Stimulated activated CD8-positive, alpha-beta memory T cell treated with anti-CD3 and anti-CD28 coated beads, Interleukin-7, amount 100 ng/mL, for 1 hour (primary cell): ENCODE measurements at places on chromosomes 2 and 18.

DNA sequence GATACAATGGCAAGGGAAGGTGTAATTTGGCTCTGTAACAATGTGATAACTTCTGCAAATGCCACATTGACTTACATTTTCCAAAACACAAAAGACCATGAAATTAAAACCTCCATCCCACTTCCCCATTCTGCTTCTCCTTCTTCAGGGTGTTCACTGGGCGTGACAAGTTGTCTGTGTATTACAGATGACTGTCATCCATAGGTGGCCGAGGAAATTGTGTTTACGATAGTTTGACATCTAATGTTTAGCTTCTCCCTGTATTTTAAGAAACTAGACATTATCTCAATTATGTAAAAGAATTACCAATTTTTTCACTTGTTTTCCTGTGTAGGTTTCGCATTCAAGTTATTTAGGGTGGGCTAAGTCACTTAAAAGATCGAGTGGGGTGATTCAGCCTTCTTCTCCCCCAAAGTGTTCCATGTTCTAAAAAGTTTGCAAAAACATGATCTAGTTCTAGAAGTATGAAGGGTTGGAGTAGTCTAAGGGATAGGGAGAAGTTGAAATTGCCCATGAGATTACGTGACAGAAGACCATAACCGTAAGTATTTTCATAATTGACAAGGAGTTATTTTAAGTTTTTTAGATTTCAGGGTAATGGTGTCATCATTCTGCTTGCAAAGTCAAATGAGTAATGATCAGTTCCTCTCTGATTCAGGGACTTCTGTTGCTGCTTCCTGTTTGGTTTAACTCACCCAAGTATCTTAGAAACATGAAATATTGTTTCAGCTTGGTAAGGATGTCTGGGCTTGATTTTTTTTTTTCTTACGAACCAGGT, 25.2 kb upstream of the CYTIP start:
- DNase-seq, result no peak

GRCh38 chr2:178230396-178230795, 36.1 kb downstream of the OSBPL6 start:
- no peak for DNase-seq

DNA sequence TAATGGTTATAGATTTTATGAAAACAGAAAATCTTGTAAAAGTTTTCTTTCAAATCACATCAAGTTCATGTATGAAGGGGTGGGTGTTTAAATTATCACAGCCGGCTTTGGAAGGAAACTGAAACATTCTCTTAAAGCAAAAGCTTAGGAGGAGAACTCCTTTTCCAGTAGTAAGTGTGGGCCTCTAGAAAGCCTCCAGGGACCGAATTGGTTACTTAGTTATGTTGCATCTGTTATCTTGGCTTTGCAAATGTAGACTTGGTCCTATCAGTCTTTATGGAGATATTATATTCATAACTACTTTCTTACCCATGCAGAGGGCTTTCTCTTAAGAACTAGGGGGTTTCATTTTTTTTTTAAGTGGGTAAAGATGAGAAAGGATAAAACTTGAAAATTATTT, 7.4 kb downstream of the NAB1 start:
- no peak for DNase-seq

DNA sequence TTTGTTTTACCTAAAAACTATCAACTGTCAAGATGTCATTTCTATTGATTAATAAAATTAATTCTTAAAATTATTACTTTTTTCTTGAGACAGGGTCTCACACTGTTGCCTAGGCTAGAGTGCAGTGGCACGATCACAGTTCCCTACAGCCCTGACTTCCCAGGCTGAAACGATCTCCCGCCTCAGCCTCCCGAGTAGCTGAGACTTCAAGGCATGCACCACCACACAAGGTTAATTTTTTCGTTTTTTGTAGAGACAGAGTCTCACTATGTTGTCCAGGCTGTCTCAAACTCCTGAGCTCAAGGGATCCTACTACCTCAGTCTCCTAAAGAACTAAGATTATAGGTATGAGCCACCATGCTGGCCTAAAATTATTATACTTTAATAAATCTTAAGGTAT, 18.7 kb downstream of the HNRNPLL start:
- no peak for DNase-seq

- DNase-seq, result no peak
Measured at GRCh38 chr2:148110184-148110583, 89.3 kb downstream of the MBD5 start.

GRCh38 chr2:26535663-26536275, 57.8 kb upstream of the OTOF start:
- DNase-seq, result no peak

GRCh38 chr2:60861736-60862135, 19.6 kb upstream of the REL start:
- no peak for DNase-seq

- no peak for DNase-seq
Measured at GRCh38 chr2:30217644-30218337, 13.5 kb upstream of the LBH start.

DNA sequence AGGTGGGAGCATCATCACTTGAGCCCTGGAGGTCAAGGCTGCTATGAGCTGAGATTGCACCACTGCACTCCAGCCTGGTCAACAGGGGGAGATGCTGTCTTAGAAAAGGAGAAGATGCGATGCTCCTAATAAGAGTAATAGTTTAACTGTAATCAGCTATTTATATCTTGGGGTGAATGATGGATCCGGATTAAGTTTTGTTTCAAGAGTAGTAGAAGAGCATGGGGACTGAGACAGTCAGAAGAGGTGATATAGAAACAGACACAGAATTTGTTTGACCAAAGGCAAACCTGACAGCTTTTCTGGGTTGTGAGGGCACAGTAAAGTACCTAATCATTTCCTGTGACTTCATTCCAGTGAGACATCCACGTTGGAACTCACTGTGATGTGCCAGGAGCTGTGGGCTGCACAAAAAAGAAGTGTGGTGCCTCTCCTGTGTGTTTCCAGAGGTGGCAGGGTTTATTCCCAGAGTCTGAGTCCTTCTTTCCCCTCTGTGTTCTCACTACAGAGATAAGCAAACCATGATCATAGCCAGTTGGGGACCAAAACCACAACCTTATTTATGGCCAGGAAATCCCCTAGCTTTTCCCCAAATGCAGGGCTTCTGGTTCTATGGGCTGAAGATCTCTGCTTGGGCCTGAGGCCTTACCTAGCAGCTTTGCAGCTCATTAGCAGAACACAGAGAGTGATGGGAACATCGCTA, 113.7 kb downstream of the XRCC5 start:
- DNase-seq, result no peak

DNA sequence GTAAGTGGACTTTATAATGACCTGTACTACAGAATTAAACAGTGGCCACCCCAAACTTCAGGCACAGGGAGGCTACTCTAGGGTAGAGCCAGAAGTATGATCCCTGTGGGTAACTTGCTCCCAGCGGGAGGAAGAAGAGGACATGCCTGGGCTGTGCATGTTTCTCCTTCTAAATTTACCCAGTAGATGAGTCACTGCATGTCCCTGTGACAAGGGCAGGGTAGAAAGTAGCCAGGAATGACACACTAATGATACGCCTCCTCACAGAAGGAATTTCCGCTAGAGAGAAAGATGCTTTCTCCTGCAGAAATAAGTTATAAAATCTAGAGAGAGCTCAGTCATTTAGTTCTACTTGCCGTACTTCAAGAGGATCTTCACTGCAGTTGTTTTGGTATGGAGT, 7.5 kb downstream of the ACYP2 start:
- no peak for DNase-seq

GRCh38 chr2:137173463-137173862, 408.1 kb downstream of the THSD7B start:
- DNase-seq, result no peak

- no peak for DNase-seq
Measured at GRCh38 chr18:78101091-78101490, 851.4 kb downstream of the GALR1 start.

- DNase-seq, result no peak
Measured at GRCh38 chr18:27213123-27213717, 28.1 kb upstream of the CHST9 start.

DNA sequence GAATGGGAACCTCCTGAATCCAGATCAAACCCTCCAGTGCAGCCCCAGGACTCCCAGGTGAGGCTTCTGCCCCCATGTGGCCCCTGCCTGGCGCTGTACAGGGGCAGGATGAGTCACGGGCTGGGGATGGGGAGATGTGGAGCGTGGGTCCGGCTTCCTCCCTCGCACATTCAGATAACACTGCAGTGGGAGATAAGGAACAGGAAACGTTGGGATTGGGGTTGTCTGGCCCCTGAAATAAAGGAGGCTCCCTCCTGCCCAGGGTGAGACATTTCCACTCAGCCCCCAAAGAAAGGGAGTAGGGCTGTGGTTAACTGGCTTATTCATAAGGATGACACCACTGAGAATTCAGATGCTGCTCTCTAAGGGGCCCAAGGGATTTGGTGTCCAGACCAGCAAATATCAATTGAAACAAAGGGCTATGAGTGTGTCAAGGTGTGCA, 30.7 kb downstream of the IGFBP5 start:
- DNase-seq, result no peak

DNA sequence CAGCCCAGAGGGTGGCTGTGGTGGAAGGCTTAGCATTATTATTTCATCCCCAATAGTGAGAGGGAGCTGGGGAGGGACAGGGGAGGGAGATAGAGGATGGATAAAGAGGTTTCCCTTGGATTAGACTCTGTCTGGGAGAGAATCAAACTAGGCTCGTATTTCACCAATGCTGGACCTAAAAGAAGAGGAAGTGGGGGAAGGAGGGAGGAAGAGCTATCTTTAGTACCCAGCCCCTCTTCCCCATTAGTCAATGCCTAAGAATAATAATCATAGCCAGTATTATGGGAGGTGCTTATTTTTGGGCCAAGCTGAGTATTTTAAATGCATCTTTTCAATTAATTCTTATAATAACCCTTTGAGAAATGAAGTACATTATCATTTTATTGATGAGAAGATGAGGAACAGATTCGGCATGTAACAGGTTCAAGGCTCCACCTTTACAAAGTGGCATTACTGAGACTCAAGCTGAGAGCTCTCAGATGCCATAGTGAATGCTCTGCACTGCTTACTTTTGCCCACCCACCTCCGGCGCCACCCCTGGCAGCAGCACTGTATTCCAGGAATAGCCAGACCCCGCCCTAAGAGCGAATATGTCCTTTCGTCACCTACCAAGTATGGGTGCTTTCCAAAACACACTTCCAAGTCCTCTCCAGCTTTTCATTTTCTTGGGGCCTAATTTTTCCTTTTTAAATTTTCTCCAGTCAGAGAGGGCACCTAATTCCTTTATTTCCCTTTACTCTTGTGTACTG, 21.0 kb downstream of the PAX8 start:
- DNase-seq, result no peak

DNA sequence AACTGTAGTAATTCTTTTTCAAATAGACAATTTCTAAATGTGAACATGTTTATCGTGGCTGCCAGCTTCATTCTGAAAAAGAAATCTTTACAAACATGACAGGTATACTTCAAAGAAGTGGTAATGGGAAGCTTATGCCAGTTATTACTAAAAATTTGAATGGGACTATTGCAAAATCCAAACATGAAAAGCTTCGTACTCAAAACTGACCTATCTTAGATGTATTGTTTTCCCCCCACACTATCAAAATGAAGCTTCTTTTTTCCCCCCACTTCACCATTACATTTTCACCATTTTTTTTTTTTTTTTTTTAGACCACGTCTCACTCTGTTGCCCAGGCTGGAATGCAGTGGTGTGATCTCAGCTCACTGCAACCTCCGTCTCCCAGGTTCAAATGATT, 50.4 kb upstream of the SERTAD2 start:
- no peak for DNase-seq

GRCh38 chr18:69097349-69097748, 299.5 kb downstream of the CCDC102B start:
- no peak for DNase-seq

DNA sequence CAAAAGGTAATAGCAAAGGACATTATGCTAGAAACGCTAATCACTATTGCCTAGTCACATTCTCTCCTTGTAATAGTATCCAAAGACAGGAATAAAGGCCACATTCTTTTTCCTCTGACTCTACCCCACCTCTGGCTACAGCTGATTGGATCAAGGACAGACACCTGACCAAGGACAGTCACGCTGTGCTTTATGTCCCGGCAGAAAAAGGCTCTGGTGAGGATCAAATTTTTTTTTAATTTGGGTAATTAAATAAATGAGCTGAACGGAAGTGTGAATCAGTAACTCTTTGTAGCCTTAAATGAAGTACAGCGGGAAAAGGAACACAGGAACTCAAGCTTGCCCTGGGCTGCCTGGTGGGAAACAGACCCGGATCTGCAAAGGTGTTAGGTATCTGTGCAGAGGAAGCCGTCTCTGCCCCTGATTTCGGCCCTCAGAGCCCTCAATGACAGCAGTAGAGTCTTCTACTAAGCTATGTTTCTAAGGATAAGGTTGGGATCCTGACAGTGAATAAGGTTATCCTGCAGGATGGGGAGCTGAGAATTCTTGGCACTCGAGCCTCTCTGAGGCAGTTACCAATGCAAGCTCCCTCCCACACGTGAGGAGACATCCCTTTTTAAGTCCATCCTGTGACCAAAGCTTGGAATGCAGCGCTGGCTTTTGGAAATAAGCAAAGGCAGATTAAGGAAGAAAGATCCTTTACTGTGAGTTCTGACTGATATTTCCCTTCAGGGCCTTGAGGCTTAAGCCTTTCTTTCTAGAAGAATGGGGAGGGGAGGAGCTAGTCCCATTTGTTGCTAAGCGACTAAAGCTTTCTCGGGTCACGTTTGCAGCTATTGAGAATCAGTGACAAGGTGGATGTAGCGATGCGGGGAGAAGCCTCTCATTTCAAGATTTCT, 37.8 kb upstream of the IKZF2 start:
- no peak for DNase-seq

DNA sequence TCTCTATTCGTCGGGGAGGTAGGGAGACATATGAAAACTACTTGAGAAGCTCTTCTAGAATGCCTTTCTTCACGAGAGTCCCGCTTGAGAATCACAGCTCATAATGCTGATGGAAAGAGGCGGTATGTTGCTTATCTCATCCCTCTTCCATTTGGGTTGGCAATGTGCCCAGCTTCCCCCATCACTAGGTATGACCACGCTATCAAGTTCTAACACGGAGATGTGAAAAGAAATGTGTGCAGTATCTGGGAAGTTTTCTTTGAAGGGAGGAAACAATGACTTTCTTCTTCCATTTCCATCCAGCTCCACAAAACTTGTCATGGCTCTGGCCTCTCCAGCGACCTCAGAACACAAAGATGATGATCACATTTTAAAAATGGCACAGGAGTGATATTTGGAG, 742.4 kb downstream of the DCDC2C start:
- DNase-seq, result no peak

GRCh38 chr18:49878567-49879270, 65.4 kb upstream of the ACAA2 start:
- no peak for DNase-seq
